D721Med (cell line): ENCODE measurements at places on chromosomes 1 and 21.

GRCh38 chr1:53811414-53811851, 26.7 kb downstream of the NDC1 start:
- DNase-seq, result no peak

- no peak for DNase-seq
Measured at GRCh38 chr1:226784081-226785049, 45.3 kb upstream of the ITPKB start.

- no peak for DNase-seq
Measured at GRCh38 chr1:117574161-117574835, 31.6 kb upstream of the TENT5C start.

GRCh38 chr1:209549443-209550205, 33.9 kb upstream of the CAMK1G start:
- DNase-seq, result no peak

DNA sequence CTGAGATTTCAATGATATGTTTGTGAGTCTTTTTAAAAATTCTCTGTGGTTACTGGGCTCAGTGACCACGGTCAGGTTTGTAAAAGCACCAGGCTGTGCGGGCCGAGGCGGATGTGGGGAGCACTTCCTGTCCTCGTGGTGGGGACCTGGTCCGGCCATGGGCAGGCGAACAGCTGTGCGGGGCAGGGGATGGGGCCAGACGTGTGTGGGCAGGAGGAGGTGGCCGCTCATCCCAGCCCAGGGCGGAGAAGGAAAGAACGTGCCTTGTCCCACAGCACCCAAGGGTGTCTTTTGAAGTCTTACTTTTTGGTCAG, 5.2 kb upstream of the OXCT2 start:
- DNase-seq, result no peak

- no peak for DNase-seq
Measured at GRCh38 chr1:181801617-181802016, 259.9 kb downstream of the ZNF648 start.

GRCh38 chr1:244559561-244559960, 93.4 kb upstream of the DESI2 start:
- DNase-seq, result no peak

DNA sequence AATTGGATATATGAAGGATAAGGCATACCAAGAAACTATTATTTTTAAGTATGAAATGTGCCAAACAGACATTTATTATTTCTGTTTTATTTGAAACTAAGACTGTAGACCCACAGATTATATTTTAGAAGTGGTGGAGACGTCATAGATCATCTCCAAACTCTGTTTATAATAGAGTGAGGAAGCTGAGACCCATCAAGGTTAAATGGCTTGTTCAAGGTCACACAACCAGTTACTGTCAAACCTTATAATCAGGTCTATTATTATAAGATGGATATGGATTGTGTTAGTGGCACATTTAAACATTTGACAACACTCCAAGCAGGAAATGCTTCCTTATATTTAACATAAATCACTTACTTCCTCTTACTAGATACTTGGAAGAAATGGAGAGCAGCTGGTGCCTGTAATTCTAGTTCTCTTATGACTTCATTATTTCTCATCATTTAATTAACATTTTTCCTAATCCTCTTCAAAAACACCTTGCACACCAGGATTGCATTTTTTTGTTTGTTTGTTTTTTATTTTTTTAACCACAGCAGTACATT, 117.0 kb downstream of the NEK7 start:
- DNase-seq, result no peak

DNA sequence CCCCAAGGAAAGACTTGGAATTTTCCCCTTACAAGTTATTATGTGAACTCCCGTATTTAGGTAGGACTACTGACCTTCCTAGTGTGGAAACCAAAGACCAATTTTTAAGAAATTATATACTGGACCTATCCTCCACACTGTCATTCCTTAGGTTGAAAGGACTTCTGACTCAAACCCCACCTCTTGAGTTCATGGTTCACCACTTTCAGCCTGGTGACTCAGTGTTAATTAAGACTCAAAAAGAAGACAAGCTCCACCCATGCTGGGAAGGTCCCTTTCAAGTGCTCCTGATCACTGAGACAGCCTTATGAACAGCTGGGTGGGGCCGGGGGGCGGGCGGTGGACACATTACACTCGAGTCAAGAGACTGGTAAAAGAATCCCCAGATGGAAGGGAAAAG, 113.2 kb downstream of the LRRC53 start:
- no peak for DNase-seq

- no peak for DNase-seq
Measured at GRCh38 chr1:50098591-50099021, 10.1 kb upstream of the ELAVL4 start.

- no peak for DNase-seq
Measured at GRCh38 chr1:45014321-45015028, 2.4 kb downstream of the UROD start.

DNA sequence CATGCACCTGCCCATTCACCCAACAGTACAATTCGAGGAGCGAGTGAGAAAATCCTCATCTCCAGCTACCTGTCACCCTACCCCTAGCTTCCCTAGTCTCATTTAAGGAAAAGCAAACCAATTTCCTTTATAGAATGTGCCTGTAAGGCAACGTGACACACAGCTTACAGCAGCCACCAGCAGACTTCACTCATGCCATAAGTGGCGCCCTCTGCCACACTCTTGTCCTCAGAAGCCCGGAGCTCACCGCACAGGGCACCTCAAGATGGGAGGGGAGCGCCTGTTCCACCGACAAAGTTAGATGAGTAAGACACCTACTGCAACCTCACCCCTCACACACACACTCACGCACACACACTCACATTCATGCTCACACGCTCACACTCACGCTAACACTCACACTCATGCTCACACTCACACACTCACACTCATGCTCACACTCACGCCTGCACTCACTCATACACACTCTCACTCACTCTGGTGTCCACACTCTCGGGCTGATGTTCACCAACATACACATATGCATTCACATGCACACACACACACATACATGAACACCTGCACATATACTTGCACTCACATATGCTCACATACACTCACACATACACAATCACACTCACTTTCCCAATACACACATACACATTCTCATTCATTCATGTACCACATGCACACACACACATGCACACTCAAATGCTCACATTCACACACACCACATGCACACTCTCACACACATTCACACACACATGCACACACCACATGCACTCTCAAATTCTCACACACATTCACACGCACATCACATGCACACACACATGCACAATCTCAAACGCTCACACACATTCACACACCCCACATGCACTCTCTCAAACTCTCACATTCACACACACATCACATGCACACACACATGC, 170.7 kb downstream of the PSMG1 start:
- DNase-seq, result no peak

DNA sequence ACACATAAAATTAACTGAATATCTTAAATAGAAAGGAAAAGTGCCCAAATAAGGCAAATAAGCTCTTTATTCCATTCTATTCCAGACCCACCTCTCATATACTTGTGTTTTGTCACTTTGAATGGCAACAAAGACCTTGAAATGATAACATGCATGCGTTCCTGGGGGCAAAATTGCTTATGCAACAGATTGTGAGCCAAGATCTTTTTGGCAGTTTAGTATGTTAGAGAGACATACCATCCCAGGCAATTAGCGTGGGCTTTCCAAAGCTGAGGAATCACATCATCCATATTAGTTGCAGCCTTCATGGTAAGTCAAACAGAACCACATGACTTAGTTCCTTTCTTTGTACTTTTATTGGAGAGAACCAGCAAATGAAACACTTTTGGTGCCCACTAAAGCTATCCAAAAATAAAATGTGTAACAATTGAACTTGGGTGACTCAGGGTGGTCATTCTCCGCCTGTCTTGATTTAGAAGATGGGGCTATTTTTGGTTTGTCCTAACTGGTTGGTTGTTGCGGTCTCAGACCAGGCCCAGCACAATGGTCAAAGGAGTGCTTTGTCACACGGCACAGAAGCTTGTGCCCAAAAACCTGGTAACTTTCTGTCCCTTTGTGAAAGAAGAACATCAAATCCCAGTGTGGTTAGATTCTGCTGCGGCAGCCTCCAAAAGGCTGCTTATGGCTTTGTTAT, 68.7 kb upstream of the ATF3 start:
- DNase-seq, result no peak

DNA sequence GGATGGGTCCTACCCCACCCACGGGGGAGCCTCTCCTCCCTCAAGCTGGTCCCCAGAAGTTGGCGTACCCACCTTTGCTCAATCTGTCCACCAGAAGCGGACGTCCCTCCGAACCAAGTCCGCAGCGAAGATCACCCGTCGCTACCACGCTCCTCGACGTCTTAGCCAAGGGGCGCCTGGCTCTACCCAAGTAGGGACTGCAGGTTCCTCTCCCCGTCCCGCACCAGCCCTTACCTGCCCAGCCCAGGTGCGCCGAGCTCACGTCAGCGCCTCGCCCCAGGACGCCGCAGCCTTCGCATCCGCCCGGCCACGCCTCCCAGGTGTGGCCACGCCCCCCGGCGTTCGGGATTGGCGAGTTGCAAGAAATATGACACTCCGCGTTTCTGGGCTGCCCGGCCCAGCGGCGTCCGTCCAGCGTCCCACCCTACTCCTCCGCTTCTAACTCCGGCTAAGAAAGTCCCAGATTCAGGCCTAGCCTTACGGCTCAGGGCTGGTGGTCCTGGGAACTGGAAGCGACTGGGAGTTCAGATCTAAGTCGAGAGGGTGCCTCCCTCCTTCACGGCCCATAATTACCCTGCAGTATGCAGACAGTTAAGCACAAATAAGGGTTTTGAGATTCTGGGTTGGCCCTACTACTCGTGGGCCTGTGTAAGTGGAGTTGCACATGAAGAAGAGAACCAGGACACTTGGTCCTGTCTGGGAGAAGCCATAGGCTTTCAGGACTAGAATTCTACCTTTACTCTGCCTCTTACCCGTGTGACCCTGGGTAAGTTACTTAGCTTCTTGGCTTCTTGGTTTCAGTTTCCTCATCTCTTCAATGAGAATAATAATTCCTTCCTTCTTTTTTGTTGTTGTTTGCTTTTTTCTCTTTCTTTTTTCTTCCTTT, at the start of gene IRF6:
Gene IRF6, minus strand, starts transcription at position 268 of the 886 bp plus-strand sequence. CDS start 4,729 bp downstream, outside the sequence.
- no peak for DNase-seq

GRCh38 chr1:199081739-199082138, 442.9 kb downstream of the PTPRC start:
- DNase-seq, result no peak

- no peak for DNase-seq
Measured at GRCh38 chr21:38956856-38957571, 151.3 kb downstream of the ETS2 start.

GRCh38 chr1:109292364-109292763, 9.4 kb upstream of the PSRC1 start:
- DNase-seq, result no peak

DNA sequence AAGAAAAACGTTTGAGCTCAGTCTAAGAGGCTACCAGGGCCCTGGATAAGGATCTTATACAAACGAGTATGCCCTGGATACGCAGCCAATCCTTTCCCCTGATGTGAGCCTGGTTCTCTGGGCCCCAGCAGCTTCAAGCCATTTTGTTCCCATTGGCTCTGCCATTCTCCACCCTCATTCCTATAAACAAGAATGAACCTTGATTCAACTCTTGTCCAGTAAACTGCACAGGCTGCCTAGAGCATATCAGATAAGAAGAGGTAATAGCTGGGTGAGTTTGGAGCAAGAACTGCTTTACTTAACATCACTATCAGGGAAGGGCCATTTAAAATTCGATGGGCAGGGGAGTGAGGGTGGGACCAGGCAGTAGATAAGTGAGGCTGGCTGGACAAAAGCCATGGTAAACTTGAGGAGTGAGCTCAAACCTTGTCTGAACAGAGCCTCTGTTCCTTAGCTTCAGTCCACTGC, 11.3 kb downstream of the BTG2 start:
- DNase-seq, result no peak

DNA sequence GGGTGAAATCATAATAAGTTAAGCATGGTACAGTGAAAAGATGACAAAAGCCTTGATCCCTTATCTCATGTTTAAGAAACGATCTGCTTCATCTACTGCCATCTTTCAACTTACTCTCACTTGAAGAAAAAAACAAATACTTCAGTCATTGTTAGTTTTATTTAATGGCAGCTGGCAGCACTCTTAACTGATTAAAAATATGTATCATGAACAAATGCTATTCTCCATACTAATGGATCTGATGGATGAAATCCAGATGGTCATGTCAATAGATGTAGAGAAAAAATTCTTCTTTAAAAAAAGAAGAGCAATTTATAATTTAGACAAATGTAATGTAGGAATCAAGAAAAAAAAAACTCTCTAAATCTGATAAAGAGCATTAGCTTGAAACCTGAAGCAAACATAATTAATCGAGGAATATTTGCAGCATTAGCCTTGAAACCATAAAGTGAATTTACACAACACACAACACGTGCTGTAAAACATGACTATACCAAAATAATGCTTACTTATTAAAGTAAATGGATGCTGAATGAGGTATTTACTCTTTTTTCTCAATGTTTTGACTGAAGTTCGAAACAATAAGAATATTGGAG, 579.0 kb upstream of the ADAMTS5 start:
- DNase-seq, result no peak

- DNase-seq, result no peak
Measured at GRCh38 chr1:112904071-112904830, 51.7 kb downstream of the SLC16A1 start.
